ENCODE measurements at places on chromosomes 7 and 10. TPM values are rescaled to one million over a fixed set of nuclear protein-coding genes. Genes with fewer than 3 reads are reported as not detected.

DGKI gene
- total RNA-seq, result not detected

PRKAR2B gene
- total RNA-seq, result 1.6 TPM

SPAM1 gene
- not detected for total RNA-seq

FOXI2 gene
- not detected for total RNA-seq

HOXA9 gene
- total RNA-seq, result 19.9 TPM

CFAP69 gene
- total RNA-seq, result 1.9 TPM

STOX1 gene
- 2.4 TPM for total RNA-seq

H2BK1 gene
- not detected for total RNA-seq

FAM25A gene
- total RNA-seq, result not detected

PIP gene
- not detected for total RNA-seq

EVX1 gene
- total RNA-seq, result not detected

EEPD1 gene
- 19.8 TPM for total RNA-seq

ADCYAP1R1 gene
- total RNA-seq, result 6.6 TPM

FZD8 gene
- total RNA-seq, result 5.5 TPM

ARPC1A gene
- 47.6 TPM for total RNA-seq

RPEL1 gene
- total RNA-seq, result not detected

RNF32 gene
- not detected for total RNA-seq

EBF3 gene
- total RNA-seq, result 6.6 TPM

FAM131B gene
- total RNA-seq, result 1.0 TPM

TAS2R41 gene
- not detected for total RNA-seq

MYOF gene
- 4.2 TPM for total RNA-seq

ARHGEF5 gene
- total RNA-seq, result 0.69 TPM

ABCF2 gene
- total RNA-seq, result 66.0 TPM

MARCHF5 gene
- 28.3 TPM for total RNA-seq

SPDYE5 gene
- not detected for total RNA-seq

AKR1E2 gene
- 3.6 TPM for total RNA-seq

SPOCK2 gene
- total RNA-seq, result 1.8 TPM

CDK13 gene
- total RNA-seq, result 21.9 TPM

GPR15LG gene
- total RNA-seq, result not detected

VSTM4 gene
- 1.8 TPM for total RNA-seq

LIPJ gene
- 0.30 TPM for total RNA-seq

UCMA gene
- total RNA-seq, result not detected

INHBA gene
- total RNA-seq, result 0.30 TPM

ZNF438 gene
- total RNA-seq, result 27.9 TPM

NXPH1 gene
- not detected for total RNA-seq

CADPS2 gene
- total RNA-seq, result 2.1 TPM

GRK5 gene
- total RNA-seq, result 15.5 TPM

IL15RA gene
- 9.6 TPM for total RNA-seq

MEST gene
- 12.4 TPM for total RNA-seq

OR2A2 gene
- total RNA-seq, result not detected

DBNL gene
- total RNA-seq, result 33.4 TPM

PTPRZ1 gene
- total RNA-seq, result not detected

FAM13C gene
- 1.0 TPM for total RNA-seq
